Ascending aorta (tissue), 2 donors: ENCODE measurements at places on chromosomes 6 and 20.
A peak's percentile ranks its signal among the peaks of the same experiment; 100 is the strongest.

- DNase-seq: no peak
Observed at GRCh38 chr6:150004101-150004782, 21.1 kb downstream of the RAET1L start.

DNA sequence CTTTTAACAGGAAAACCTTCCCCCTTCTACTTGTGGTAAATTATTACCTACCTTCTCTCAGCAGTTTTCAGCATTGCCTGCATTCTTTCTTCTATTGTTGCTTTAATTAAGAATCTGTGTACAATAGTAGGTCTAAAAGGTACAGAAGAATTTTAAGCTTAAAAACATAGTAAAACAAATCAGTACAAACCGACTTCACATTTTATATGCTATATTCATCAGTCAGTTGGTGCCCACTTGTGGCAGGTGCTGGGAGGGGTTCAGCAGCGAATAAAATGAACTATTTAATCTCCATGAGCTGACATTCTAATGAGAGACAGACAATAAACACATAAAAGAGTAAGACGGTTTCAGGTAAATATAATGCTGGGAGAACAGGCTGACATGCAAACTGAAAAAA is 73.4 kb upstream of the FBXO30 start:
- no peak for DNase-seq

- no peak for DNase-seq
Observed at GRCh38 chr6:129754750-129755149, 44.8 kb upstream of the ARHGAP18 start.

DNA sequence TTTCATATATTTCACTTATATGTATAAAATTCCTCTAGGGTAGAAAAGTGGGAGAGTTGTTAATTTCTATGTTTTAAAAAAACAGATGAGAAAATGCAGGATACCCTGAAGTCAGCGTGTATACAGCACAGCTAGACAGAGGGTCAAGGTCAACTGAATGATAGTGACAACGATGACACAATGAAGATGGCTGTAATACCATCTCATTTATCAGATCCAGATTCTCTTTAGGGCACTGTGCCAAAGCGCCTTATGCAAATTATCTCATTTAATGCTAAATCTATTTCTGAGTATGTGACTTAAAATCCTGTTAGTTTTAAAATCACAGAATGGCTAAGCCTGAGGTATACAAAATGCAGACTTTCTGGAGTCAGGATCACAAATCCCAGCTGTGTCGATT is 431.4 kb upstream of the RUNX2 start:
- DNase-seq: no peak

- no peak for DNase-seq
Observed at GRCh38 chr6:48177786-48178185, 66.8 kb upstream of the PTCHD4 start.

- DNase-seq: no peak
Observed at GRCh38 chr6:160260803-160261450, 2.3 kb upstream of the SLC22A2 start.

- DNase-seq: no peak
Observed at GRCh38 chr6:10424040-10424439, 9.2 kb upstream of the TFAP2A start.

GRCh38 chr20:18191306-18191705 is 53.6 kb downstream of the KAT14 start:
- DNase-seq: no peak

DNA sequence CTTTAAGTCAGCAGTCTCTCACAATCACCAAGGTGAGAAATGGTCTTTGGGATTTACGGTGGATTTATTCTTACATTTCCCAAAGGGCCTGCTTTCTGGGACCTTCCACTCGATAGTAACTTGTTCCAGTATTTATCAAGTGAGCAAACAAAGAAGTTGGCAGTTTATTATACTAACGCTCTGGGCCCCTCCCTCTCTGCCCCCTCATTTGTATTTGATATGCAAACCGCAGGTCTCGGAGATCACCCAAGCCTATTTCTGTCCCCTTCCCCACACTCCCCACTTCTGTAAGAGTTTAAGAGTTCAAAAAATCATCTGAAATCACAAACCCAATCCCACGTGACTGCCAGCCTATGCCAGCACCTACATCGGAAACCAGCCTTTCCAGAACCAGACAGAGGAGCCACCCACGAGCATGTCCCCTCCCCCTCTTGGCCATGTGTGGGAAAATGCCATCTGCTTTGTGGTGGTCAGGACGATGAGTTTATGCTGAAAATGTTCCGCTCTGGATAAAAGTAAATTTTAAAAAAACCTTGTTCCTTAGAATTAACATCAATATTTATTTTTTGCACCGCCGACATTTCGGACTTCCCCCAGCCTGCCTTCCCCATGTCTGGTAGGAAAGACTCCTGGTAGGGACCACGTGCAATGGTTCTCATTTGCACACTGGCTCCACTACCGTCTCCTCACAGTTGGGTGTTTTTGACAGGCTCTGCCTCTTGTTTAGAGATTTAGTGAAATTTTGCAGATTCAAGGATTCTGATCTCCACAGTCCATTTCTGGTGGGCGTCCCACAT is 281.0 kb downstream of the TFAP2C start:
- DNase-seq: no peak

- no peak for DNase-seq
Observed at GRCh38 chr20:20755674-20756319, 43.4 kb upstream of the RALGAPA2 start.

DNA sequence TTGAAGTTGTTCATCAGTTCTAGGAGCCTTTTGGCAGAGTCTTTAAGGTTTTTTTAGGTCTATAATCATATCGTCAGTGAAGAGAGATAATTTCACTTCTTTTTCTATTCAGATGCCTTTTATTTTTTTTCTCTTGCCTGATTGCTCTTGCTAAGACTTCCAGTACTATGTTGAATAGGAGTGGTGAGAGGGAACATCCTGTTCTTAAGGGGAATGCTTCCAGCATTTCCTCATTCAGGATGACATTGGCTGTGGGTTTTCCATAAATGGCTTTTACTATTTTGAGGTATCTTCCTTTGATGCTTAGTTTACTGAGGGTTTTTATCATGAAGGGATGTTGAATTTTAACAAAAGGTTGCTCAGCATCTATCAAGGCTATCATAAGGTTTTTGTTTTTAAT is 109.5 kb downstream of the CLVS2 start:
- no peak for DNase-seq

GRCh38 chr6:137304020-137304780 is 85.0 kb upstream of the IFNGR1 start:
- DNase-seq: no peak

GRCh38 chr6:169864148-169865020 is 113.0 kb downstream of the ERMARD start:
- no peak for DNase-seq

- DNase-seq: no peak
Observed at GRCh38 chr20:52379723-52380336, 188.3 kb upstream of the ZFP64 start.

- no peak for DNase-seq
Observed at GRCh38 chr6:105005451-105005850, 48.5 kb downstream of the LIN28B start.

DNA sequence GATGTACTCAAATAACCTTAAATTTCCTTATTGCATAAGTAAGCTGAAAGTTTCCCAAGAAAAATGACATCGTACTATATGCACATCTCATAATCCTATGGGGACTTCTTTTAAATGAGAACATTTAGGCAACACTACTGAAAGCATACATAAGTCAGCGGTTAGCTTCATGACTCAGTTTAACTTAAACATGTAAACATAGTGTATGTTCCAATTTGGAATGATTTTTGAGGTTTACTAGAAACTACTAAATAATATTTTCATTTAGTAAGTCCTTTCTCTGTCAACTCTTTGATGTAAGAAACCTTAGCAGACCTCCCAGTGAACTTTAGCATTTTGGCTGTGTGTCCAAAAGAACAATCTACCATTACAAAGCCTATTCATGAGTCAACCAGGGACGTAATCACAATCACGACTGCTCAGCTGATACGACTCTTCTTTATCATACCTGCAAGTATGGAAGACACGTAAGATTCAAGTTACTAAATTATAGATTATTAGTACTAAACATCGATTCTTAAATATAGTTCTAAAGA is 19.3 kb downstream of the HIVEP2 start:
- DNase-seq: no peak

DNA sequence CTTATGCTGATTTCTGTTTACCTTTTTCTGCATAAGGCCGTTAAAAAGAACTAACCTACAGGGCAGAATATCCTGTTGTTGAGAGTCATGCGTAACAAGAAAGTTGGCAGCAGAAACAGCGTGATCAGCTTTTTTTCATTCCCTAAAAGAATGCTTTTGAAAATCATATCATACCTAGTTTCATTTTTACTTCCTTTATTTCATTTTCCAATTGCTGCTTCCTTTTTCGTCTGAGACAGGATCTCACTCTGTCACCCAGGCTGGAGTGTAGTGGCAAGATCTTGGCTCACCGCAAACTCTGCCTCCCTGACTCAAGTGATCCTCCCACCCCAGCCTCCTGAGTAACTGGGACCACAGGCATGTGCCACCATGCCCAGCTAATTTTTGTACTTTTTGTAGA is 4.1 kb downstream of the CALHM6 start:
- DNase-seq: no peak

- no peak for DNase-seq
Observed at GRCh38 chr6:87407561-87407900, 241 bp upstream of the CFAP206 start.

- DNase-seq: no peak
Observed at GRCh38 chr6:168326294-168327261, 7.0 kb upstream of the DACT2 start.

GRCh38 chr6:36729161-36729524 is 31.5 kb downstream of the RAB44 start:
- no peak for DNase-seq

DNA sequence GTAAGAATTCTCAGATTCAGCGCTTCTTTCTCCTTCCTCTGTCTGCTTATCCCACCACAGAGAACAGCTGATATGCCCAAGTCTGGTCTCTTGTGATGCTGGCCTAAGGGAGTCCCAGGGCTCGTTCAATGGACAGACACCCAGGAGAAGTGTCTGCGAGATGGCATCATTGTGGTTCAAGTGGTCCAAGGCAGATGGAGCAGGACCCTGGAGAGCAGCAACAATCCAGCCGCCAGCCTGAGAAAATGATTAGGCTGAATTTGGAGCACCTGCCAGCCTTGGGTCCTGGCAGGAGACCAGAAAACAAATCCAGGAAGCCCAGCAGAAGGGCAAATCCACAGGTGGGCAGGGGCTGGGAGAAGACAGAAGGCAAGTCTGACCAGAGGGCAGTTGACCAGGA is 145.8 kb downstream of the PTPRT start:
- DNase-seq: no peak

GRCh38 chr6:161557333-161558107 is 283.7 kb upstream of the AGPAT4 start:
- DNase-seq: no peak

DNA sequence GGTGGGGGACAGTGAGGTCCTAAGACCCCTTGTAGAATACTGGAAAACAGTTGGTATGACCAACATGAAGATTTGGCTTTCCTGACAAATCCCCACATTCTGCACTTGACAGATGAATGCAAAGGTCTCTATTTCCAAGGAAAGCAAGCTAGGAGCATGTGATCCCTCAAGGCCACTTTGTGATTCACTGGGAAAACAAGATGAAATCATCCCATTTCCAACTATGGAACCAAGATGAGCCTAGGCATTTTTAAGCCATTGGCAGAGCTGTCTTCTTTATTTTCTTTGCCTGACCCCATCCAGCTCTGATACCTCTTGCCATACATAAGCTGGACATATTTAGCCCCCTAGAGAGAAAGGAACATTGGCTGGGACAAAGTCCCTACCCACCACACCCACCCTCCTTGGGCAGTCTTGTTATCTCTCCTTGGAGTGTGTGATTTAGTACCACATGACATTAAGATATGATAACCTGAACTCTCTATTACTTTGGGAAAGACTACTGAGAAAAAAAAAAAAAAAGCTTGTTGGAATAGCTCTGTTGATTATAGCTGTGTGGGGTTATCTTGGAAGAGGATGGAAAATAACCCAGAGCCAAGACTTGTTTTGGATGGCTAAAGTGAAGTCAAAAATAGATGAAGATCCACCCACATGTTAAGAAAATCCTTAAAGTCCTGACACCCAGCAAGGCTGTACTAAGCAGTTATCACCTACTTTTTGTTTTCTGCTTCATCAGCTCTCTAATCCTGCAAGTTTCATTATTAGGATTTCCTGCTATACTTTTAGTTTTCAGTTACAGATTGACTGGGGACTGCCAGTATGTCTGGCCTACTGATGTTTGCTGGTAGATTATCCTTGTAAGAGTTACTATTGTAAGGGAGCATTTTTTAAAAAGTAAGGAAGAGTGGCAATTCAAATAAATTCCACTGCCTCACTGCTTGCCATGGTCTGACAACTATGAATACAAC is 90.1 kb upstream of the PREP start:
- DNase-seq: no peak

GRCh38 chr6:112203577-112204349 is 50.6 kb downstream of the LAMA4 start:
- no peak for DNase-seq

GRCh38 chr6:39228992-39229767 is at the start of gene KCNK5:
Gene KCNK5 (minus strand): TSS chr6:39229475. CDS start chr6:39229111, 364 bp downstream.
- no peak for DNase-seq

DNA sequence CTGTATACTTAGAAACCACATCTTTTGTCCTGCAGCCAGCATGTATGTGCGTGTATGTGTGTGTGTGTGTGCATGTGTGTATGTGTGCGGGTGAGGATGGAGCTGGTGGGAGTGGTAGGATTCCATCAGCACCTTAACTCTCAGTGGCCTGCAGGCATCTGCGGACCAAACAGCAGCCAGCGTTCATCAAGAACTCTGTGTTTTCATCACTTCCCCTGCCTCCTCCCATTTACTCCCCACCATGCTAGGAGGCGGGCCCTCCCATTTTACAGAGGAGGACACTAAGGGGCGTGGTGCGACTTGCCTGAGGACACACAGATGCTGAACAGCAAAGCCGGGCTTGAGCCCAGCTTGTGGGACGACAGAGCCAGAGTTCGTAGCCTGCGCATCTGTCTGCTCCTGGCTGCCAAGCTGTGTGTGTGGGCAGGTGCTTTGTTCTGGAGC is 8.9 kb downstream of the VSTM2L start:
- no peak for DNase-seq

- no peak for DNase-seq
Observed at GRCh38 chr20:1075616-1076015, 42.8 kb upstream of the PSMF1 start.

GRCh38 chr20:25389858-25390537 is 637 bp downstream of the ABHD12 start:
- DNase-seq: peak; percentile 66

GRCh38 chr6:34226731-34227586 is 9.7 kb upstream of the HMGA1 start:
- DNase-seq: no peak

GRCh38 chr6:35810971-35811698 is 6.0 kb downstream of the LHFPL5 start:
- DNase-seq: no peak

DNA sequence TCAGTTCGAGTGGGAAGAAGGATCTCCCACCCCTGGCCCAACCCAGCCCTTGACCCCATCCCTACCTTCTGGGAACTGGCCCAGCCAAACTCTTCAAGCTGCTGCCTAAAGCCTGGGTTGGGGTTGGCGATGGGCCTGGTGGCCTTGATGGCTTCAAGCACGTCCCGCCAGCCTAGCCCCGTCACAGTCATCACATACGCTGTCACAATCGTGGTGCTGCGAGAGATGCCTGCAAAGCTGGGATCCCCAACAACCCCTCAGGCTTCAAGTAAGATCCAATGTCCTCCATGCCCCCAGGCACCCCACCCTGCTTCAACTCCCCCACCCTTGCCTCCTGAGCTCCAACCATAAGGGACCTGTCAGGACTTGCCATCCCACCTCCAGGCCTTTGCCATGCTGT is 7.8 kb downstream of the DUSP15 start:
- DNase-seq: peak; percentile 58
